ENCODE measurements at places on chromosomes 3 and 15.

DNA sequence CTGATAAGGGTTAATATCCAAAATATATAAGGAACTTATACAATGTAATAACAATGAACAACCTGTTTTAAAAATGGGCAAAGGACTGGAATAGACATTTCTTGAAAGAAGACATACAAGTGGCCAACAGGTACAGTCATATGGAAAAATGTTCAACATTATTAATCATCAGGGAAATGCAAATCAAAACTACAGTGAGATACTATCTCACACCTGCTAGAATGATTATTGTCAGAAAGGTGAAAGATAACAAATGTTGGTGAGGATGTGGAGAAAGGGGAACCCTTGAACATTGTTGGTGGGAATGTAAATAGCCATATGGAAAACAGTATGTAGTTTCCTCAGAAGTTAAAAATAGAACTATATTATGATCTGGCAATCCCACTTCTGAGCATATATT is 20.4 kb downstream of the GOLM2 start:
- no peak for DNase-seq

DNA sequence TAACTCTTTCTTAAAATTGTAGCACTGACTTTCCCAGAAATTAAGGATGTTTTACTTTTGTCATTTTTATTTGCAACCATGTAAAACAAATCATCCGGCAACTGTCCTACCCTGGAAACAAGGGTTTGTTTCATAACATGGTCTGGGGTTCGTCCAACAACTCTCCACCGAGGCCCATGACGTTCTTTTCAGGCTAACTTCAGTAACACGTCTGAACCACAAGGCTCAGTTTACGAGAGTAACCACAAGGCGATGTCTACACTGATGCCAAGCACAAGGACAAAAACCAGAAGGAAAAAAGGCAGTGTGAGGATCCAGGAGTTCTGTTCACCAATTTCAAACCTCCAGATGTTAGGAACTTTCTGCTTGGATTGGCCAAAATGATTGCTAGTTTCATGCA is 546.1 kb downstream of the NTRK3 start:
- DNase-seq = no peak

GRCh38 chr15:74620636-74621545 is 5.3 kb downstream of the CLK3 start:
- peak; percentile 79 for DNase-seq

- DNase-seq = no peak
Observed at GRCh38 chr3:181290941-181291340, 301.4 kb upstream of the DNAJC19 start.

DNA sequence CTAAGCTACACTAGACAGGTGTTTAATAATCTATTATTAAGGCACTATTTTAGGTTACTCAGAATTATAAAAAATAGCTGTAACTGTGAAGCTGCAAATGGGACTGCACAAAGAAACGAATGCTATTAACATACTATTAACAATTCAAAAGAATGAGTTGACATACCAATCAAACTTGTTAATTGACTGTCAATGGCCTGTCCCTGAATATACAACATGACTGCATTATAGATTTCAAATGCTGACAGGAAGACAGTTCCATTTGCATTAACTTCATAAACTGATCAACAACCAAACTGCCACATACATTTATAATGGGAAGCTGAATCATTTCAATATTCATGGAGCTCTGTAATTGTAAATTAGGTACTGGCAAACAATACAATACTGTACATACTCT is 169.0 kb upstream of the NANOGP8 start:
- no peak for DNase-seq

- no peak for DNase-seq
Observed at GRCh38 chr3:99656624-99657023, 18.2 kb downstream of the COL8A1 start.

DNA sequence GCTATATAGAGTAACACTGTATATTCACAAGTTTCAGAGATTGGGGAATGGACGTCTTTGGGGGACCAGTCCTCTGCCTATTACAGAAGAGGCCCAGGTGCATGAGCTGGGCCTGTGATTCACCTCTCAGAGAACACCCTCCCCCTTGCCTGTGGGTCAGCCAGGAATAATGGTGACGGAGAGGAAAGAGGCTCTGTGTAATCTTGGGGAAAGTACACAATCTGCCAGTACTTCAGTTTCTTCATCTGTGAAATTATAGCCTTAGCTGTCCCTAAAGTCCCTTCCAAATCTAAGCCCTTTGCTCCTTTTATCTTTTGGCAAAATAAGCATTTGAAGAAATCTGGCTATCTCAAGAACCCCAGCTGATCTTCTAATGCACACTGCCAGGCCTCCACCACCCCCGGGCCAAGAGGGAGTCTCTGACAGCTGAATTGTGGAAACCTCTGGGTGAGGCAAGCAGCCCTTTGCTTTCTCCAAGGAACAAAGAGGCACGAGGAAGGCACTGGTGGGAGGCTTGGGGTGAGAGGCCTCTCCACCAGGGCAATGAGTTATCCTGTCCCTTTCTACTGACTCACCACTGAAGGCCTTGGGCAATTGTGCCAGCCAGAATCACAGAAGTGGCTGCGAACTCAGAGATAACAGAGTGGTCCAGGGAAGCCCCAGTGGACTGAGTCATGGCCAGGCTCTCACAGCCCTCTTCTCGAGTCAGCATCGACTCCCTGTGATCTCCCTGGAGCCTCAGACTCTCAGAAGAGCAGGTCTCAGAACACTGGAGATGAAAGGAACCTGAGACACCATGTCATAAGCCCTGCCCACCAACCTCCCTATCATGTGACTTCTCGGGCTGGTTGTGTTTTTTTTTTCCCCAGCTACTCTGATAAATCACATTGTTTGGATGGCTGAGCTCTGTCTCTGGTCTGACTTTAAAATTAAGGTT is 31.8 kb downstream of the CCNL1 start:
- DNase-seq = no peak

DNA sequence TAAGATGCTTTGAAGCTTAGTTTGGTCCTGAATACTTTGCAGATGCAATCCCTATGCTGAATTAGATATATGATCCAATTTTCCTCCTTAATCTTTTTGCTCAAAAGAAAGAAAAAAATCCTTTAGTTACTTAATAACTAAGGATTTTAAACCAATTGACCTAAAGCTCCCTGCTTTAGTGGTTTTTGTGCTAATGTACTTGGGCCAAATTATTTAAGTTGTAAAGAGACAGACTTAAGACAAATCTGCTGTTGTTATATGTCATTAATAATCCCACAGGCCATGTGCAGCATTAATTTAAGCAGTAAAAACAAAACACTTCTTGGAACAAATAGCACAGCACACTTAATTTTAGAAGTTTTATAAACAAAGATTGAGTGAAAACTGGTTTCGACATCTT is 776.1 kb upstream of the SEMA6D start:
- no peak for DNase-seq

DNA sequence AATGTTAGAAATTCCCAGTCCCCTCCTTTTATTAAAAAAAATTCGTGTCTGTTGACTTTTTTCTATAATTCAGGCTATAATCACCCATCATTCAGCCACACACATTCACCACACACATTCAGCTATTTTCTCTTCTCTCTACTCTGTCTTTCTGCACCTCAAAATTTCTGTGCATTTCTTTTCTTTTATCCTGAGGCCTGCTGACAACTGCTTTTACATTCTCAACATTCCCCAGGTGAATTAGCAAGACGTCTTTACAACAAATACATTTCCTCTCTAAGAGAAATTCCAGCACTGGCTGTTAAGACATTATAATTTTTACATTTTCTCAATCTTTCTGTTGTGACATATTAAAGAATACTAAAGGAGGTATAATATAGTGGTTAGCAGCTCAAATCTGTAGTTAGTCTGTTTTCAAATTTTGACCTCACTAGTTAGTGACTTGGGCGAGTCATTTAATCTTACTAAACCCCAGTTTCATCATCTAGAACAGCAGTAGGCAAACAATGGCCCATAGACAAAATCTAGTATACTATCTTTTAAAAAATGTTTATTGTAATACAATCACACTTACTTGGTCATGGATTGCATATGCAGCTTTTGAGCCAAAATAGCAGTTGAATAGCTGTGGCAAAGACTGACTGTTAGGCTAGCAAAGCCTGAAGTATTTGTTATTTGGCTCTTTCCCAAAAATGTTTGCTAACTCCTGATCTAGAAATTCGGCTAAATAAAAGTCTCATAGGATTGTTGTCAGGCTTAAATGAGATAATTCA is 350.7 kb downstream of the NSUN3 start:
- peak; percentile 6 for DNase-seq

DNA sequence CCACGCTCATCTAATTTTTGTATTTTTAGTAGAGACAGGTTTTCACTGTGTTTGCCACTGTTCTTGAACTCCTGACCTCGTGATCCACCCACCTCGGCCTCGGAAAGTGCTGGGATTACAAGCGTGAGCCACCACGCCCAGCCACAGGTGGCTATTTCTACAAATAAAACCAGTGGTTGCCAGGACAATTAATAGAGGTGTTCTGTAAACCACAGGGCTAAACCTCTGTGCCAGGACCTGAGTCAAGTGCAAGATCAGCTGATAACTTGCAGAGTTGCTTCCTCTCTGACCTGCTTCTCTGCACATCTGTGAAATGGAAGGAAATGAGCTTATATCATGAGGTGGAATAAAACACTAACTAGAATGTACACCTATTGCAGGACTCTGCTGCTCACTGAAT is 72.8 kb downstream of the CD200R1L start:
- no peak for DNase-seq

DNA sequence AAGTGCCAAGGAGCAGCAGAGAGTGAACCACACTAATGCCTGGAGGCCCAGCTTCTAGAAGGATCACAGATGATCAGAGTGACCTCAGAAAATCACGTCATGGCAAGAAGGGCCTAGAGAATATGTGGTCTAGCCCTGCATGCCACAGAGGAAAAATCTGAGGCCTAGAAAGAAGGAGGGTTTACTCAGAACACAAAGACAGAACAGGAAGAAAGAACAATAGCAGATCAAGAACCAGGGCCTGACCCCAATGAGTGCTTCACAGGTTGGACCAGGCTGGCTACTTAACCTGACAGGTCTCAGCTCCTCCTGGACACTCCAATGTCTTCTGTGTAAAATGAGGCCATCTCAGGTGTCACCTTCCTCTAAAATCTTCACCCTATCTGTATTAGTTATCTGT is 14.2 kb downstream of the RAB6B start:
- DNase-seq = no peak

DNA sequence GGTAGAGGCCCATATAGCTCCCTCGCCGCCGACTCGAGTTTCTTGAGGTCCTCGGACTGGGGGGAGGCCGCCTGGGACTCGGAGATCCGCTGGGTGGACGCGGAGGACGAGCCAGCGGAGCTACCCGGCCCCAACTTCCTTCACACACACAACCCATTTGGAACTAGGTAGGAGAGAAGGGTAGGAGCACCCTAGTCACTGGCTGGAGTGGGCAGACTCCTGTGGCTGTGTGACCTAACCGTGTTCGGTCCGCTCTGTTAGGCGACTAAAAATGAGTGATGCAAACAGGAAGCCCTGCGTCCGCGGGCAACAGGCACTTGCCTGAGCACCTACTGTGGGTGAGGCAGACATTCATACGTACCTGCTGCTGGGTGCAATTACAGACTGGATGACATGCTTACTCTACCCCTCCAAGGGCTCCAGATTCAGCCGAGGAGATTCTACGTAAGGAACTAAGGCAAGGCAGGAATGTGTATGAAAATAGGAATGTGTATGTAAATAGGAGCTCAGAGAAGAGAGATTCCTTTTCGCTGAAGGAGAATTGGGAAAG is 4.6 kb upstream of the SIN3A start:
- DNase-seq = peak; percentile 77

GRCh38 chr3:185341616-185342458 is 21.1 kb upstream of the MAP3K13 start:
- no peak for DNase-seq

DNA sequence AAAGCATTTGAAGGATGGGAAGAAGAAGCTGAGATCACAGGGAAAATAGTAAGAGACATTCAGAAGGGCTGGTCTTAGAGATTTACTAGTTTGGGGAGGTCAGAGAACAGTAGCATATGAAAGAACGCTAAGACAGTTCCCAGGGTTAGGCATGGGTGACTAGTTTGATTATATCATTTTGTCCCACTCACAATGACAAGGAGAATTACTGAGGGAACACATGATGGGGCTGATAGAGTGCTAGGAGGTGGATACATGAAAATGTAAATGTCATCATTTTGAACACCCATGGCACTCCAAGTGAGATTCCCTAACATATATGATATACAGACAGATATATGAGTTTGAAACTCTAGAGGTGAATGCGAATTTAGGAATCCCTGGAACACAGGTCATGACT is 9.3 kb upstream of the TARS3 start:
- DNase-seq = no peak

DNA sequence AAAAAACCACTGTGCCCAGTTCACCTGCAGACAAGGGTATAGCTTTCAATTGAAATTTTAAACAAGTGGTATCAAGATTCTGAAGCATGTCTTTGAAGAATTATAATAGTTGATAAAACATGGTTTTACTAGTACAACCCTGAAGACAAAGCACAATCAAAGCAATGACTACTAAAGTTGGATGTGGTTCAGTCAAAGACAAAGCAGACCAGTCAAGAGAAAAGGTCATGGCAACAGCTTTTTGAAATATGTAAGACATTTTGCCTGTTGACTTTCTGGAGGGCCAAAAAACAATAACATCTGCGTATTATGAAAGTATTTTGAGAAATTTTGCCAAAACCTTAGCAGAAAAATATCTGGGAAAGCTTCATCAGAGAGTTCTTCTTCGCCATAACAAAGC is 1393.6 kb downstream of the SI start:
- no peak for DNase-seq

GRCh38 chr15:25469377-25469776 is 30.6 kb upstream of the UBE3A start:
- peak; percentile 60 for DNase-seq

DNA sequence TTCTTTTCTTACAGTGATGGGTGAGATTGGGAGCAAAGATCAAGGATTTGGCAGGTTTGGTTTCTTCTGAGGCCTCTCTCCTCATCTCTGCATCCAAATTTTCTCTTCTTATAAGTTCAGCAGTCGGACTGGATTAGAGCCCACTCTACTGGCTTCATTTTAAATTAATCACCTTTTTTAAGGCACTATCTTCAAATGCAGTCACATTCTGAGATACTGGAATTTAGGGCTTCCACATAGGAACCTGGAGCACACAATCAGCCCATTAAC is 56.5 kb upstream of the PLSCR4 start:
- DNase-seq = no peak

DNA sequence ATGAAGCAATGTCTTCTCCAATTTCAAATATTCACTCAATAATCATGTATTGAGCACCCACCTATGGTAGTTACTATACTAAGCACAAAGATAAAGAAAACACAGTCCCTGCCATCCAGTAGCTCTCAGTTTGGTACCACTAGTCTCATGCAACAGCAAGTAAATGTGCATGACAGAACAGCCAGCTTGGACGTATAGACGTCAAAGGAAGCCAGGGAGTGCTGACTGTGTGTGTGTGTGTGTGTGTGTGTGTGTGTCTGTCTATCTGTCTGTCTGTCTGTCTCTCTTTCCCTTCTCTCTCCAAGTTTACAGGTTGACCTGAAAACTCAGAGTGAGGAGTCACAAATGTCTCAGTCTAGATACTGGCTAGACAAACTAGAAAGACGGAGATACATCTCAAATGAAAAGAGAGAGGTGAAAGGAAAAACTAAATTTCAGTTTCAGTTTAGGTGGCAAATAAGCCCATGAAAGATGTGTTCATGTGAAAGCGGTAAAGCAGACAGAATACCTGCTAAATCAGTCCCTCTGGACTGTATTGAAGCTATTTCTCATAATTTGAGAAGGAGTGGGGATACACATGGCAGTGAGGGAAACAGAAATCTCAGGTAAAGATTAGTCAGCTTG is 141.1 kb upstream of the PTPRG start:
- DNase-seq = no peak

- no peak for DNase-seq
Observed at GRCh38 chr15:70171256-70171886, 73.7 kb upstream of the TLE3 start.
